Hepatocyte (in vitro differentiated cells): ENCODE measurements at places on chromosomes 5 and 9. TPM values are rescaled to one million over a fixed set of nuclear protein-coding genes. Genes with fewer than 3 reads are reported as not detected.

The F12 gene
- polyA plus RNA-seq = 46.6 and 49.8 TPM in 2 replicates

The CCDC183 gene
- polyA plus RNA-seq = 32.1 and 56.4 TPM in 2 replicates

The MLANA gene
- polyA plus RNA-seq = not detected in 2 replicates

DNA sequence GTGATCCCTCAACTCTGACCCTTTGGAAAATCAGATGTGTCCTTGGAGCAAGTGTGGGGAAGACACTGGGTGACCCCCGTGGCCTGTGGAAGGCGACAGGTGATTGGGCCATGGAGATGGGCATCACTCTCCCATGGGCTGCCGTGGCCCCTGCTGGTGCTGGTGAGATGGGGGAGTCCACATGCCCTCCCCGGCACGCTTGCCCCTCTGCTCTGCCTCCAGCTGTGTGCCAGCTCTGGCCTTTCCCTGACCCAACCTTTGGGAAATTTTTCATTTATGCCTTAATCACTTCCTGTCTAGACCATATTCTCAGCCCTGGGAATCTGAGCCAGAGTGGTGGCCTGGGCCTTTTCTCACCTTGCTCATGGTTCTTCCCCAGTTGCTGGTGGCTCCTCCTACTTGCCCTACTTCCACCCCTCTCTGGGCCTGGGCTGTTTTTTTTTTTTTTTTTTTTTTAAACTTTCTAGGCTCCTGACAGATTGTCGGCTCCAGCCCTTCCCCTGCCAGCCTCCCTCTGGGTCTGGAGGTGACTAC lies 56.6 kb downstream of the RGS3 start:
- H3K36me3 ChIP-seq = no peaks in the 10 kb centered on the region
- no peak overlapping the region for H3K4me3 ChIP-seq
- H3K4me1 ChIP-seq = peaks cover 51% of the 10 kb centered on the region

- no peak for DNase-seq
- H3K36me3 ChIP-seq = no peaks in the 10 kb centered on the region
- H3K4me3 ChIP-seq = no peak overlapping the region
- H3K27ac ChIP-seq = no peak overlapping the region
- no peaks in the 10 kb centered on the region for H3K4me1 ChIP-seq
- no peaks in the 10 kb centered on the region for H3K27me3 ChIP-seq
Measured at GRCh38 chr5:93874080-93874479, 132.7 kb upstream of the POU5F2 start.

GRCh38 chr5:36177154-36177553 lies 25.2 kb downstream of the SKP2 start:
- no peaks in the 10 kb centered on the region for H3K27me3 ChIP-seq
- H3K4me1 ChIP-seq = no peaks in the 10 kb centered on the region
- no peak overlapping the region for H3K27ac ChIP-seq
- DNase-seq = no peak

- H3K4me1 ChIP-seq = no peaks in the 10 kb centered on the region
- no peaks in the 10 kb centered on the region for H3K27me3 ChIP-seq
- H3K36me3 ChIP-seq = no peaks in the 10 kb centered on the region
- H3K4me3 ChIP-seq = no peak overlapping the region
- no peak overlapping the region for H3K27ac ChIP-seq
- no peak for DNase-seq
Measured at GRCh38 chr5:16350816-16351215, 114.8 kb downstream of the ZNF622 start.

GRCh38 chr5:53445569-53445968 lies 34.9 kb upstream of the FST start:
- no peaks in the 10 kb centered on the region for H3K27me3 ChIP-seq
- H3K4me3 ChIP-seq = no peak overlapping the region
- DNase-seq = no peak

DNA sequence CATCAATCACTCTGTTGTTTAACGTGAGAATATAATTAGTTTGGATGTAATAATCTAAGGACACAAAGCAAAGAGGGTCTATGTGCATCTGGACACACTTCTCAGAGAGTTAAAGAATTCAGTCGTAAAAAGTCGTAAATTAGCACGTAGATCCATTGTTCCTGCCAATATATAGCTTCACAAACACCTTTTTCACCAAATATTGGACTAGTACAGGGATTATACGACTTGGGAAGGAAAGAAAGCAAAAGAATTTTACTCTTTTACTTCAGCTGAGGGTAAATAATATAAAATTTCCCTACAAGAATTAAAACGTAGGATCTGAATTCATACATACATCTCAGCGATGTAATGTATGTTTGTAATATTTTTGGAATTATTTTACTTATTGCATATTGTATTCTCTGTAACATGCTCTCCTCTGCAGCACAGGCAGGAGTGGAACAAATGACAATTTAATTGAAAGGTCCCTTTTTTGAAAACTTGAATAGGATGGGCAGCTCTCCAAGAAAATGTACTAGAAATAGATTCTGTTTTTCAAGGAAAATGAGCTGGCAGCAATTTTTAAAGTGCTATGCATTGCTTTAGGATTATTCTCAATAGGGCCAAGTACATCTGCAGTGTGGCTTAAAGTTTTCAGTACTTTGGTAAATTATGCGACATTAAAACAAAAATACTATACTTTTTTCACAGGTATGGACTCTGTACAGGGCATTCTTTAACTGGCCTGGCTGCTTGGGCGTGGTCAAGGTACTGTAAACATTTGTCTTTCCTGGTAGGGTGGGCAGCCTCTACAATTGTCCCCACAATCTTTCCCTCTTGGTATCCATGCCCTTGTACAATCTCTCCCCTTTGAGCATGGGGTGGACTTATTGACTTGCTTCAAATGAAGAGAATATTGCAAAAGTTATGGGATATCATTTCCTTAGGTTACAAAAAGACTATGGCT lies 39.7 kb upstream of the HSD17B4 start:
- no peaks in the 10 kb centered on the region for H3K36me3 ChIP-seq
- no peak overlapping the region for H3K27ac ChIP-seq
- no peaks in the 10 kb centered on the region for H3K27me3 ChIP-seq
- peaks cover 3% of the 10 kb centered on the region for H3K4me1 ChIP-seq

DNA sequence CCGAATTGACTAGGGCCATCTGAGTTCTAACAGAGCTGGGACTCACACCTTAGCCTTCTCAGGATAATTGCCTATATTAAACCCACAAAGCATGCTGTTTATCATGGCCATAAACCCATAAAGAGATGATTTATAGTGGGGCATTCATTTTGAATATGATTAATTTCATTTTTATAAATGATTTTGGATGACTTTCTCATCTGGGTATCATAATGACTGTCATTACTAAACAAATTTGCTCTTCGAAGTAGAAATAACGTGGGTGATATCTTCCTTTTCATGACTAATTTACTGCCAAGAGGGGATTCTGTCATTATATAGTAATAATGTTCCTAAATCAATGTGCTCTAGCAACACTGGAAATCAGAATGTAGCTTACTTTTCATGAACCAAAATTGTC lies 498.2 kb downstream of the CDH12 start:
- H3K27me3 ChIP-seq = no peaks in the 10 kb centered on the region
- no peak overlapping the region for H3K4me3 ChIP-seq
- DNase-seq = no peak
- no peak overlapping the region for H3K27ac ChIP-seq
- no peaks in the 10 kb centered on the region for H3K36me3 ChIP-seq
- no peaks in the 10 kb centered on the region for H3K4me1 ChIP-seq

- no peak overlapping the region for H3K4me3 ChIP-seq
- H3K4me1 ChIP-seq = no peaks in the 10 kb centered on the region
- no peaks in the 10 kb centered on the region for H3K27me3 ChIP-seq
- no peaks in the 10 kb centered on the region for H3K36me3 ChIP-seq
- DNase-seq = no peak
Measured at GRCh38 chr5:146069780-146070099, 35.6 kb downstream of the PLAC8L1 start.

GRCh38 chr9:85224729-85225128 lies 517.0 kb downstream of the AGTPBP1 start:
- H3K4me1 ChIP-seq = peaks cover 9% of the 10 kb centered on the region
- H3K27ac ChIP-seq = peak overlapping the region; percentile 75
- H3K36me3 ChIP-seq = no peaks in the 10 kb centered on the region
- no peak overlapping the region for H3K4me3 ChIP-seq

DNA sequence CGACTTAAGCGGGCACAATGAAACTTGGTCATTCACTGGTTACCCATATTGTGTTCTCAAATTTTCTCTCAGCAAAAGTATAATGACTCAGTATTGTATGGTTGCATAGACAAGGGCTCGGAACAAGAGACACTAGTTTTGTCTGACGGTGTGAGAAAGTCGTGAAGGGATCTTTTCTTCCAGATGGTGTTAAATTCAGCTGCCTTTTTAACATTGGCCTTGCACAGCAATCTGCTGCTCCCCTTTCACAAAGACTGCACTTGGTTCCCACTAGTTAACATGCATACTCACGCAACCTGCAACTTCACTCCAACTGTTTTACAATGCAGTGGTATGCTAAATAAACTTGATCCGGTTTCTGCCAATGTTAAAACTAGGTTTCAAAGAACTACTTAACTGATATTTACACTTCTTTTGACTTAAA lies 219.2 kb downstream of the MEF2C start:
- H3K4me1 ChIP-seq = peaks cover 7% of the 10 kb centered on the region
- no peaks in the 10 kb centered on the region for H3K36me3 ChIP-seq
- H3K4me3 ChIP-seq = no peak overlapping the region
- H3K27me3 ChIP-seq = peaks cover 100% of the 10 kb centered on the region
- no peak for DNase-seq

DNA sequence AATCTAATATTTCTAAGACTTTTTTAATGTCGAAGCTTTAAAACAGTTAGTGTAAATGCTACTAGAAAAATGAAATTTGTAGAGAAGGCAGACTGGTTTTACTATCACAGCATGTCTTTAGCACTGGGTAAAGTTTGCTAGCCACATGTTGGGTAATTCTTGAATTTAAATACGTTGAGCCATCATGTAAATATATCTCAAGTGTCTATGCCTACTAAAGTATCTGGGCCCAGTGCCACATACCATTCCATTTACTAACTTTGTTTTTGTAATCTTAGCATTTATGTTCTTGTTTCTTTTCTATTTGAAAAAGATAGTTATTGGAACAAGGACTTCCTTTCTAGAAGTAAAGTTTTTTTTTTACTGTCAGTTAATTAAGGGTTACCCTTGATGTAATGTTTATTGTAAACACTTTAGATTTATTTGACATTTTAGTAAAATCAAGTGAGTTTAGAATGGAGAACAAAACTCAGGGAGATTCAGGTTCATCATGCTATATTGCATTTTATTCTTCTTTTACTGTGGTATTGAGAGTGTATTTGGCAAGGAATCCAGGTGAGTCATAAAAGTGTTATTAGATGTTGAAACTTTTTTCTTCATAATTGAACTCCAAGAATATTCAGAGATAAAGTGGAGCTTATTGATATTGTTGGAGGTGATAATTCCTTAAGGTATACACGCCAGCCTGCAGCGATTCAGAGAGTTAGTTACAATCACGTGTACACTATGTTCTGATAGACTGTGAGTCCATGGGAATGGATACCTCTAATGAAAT lies 182.4 kb downstream of the CCDC171 start:
- H3K27me3 ChIP-seq = no peaks in the 10 kb centered on the region
- no peaks in the 10 kb centered on the region for H3K36me3 ChIP-seq
- H3K27ac ChIP-seq = peak overlapping the region; percentile 21
- H3K4me1 ChIP-seq = peaks cover 6% of the 10 kb centered on the region

GRCh38 chr9:10274175-10274574 lies 338.6 kb downstream of the PTPRD start:
- H3K27me3 ChIP-seq = no peaks in the 10 kb centered on the region
- H3K27ac ChIP-seq = no peak overlapping the region
- H3K4me3 ChIP-seq = no peak overlapping the region
- H3K36me3 ChIP-seq = no peaks in the 10 kb centered on the region
- H3K4me1 ChIP-seq = no peaks in the 10 kb centered on the region

DNA sequence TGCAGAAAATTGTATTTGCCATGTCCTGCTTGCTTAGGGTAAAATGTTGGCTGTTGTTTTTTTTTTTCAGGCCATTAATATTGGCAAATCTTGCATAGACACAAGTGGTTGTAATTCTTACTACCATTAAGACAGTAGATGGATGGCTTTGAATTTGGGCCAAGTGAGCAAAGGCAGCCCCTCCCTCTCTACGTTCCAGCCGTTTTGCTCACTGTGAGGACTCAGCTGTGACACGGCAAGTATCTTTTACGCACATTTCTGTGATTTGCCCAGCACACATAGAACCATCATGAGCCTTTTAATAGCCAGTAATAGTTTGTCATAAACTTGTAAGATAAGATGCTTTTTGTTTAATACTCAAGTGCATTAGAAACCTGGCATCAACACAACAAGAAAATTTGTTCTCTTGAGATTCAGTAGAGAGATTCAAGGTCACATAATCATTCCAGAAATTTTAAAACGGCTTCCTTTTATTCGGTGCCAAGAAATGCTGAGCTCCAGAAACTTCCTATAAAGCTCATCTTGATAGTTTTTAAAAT lies 205.2 kb upstream of the ADCY2 start:
- H3K36me3 ChIP-seq = no peaks in the 10 kb centered on the region
- no peak overlapping the region for H3K4me3 ChIP-seq
- DNase-seq = no peak
- no peaks in the 10 kb centered on the region for H3K27me3 ChIP-seq

- H3K27me3 ChIP-seq = no peaks in the 10 kb centered on the region
- no peak for DNase-seq
- no peaks in the 10 kb centered on the region for H3K36me3 ChIP-seq
- H3K4me1 ChIP-seq = peaks cover 9% of the 10 kb centered on the region
Measured at GRCh38 chr9:86809759-86810367, 137.4 kb downstream of the GAS1 start.
